Ureter (tissue), 1 donor: ENCODE measurements at places on chromosomes 1 and 21. TPM values are rescaled to one million over a fixed set of nuclear protein-coding genes. Genes with fewer than 3 reads are reported as not detected.

GRCh38 chr1:94862718-94863117 is 42.6 kb downstream of the SLC44A3 start:
- no peak for DNase-seq

GRCh38 chr21:18251065-18251464 is 6.4 kb downstream of the CHODL start:
- no peak for DNase-seq

- DNase-seq: no peak
These were observed 752 bp upstream of the ACTA1 start for GRCh38 chr1:229434641-229435051.

DNA sequence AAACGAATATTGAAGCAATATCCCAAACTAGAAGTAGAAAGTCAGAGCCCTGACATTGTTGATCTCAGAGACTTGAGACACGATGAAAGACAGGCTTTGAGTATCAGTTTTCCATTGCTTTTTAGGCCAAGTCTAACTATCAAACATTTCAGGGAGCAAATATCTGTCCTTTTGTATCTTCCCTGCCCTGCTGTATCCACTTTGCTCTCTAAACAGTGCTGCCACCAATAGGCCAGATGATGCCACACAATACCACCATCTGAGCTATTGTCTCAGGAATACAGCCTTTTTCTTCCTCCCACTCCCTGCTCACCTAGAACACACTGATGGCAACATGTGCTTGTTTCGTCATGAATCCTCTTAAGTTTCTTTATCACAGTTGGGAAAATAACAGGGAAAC is 62.6 kb upstream of the SPAG17 start:
- DNase-seq: no peak

DNA sequence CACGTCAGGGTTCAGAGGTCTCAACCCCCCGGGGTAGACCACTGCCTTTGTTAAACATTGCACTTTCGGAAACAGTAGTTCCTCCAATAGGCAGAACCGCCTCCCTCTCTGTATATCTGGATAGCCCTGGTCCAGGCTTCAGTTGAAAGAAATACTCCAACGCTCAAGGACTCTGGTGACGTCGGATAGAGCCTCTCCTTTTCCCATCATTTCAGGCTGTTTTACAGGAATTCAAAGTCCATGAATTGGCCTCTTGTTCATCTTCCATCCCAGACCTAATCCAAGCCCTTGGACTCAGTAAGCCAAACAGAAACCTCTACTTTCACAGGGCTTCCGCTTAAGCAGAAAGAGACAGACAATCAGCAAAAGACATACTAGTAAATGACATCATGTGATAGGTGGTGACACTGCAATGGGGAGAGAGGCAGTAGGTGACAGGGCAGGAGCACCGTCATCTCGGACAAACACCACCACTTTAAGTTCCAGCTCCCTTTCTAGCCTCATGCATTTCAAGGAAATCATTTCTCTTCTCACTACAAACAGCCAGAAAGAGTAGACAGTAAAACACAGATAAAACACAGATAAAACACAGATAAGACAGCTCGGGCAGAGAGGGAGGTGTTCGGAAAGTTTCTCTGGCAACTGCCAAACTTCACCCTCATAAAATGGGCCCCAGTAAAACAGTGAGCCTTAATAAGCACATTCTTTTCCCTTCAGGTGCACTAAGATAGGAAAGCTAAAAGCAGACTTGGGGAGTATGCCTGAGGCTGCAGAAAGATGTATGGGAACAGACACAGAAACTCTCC is 2.3 kb upstream of the PLA2G2A start:
- no peak for DNase-seq

DNA sequence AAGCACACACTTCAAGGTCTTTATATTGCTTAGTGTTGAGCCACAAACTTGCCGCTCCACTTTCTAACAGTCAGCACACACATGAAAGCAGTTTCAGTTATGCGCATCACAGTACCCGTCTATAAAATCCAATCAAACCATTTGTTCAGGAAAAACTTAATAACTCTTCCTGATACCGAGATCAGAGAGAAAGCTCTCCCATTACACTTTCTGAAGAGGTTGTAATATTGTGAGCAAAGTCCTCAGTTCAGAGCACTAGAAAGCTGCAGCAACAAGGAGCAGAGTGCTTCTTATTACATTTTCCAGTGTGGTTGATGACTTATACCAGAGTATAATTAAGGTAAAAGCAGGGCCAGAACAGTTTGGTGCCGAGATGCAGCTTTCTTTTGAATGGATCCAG is 102.8 kb upstream of the F3 start:
- no peak for DNase-seq

Gene GON4L
- total RNA-seq: 82.9 TPM

Gene ACTRT2
- not detected for total RNA-seq

Gene TMEM269
- 0.18 TPM for total RNA-seq
